Bronchial smooth muscle cell (primary cell): ENCODE measurements at places on chromosomes 11 and 22. TPM values are rescaled to one million over a fixed set of nuclear protein-coding genes. Genes with fewer than 3 reads are reported as not detected.

VWCE gene
- 3.6 and 14.9 TPM in 2 replicates for total RNA-seq

KCNJ1 gene
- total RNA-seq, result under 0.01 TPM in 1 of 2 replicates, not detected in the other

SLC22A9 gene
- total RNA-seq, result not detected in 2 replicates

HBG1 gene
- not detected in 2 replicates for total RNA-seq

LMNTD2 gene
- total RNA-seq, result 0.47 TPM in 1 of 2 replicates, not detected in the other

NCAM1 gene
- total RNA-seq, result not detected in 2 replicates

F2 gene
- total RNA-seq, result 0.16 TPM in 1 of 2 replicates, not detected in the other

CHORDC1 gene
- 25.8 and 27.6 TPM in 2 replicates for total RNA-seq
